Suppressor macrophage treated with lipopolysaccharide for 1 hour (primary cell): ENCODE measurements at places on chromosomes 1 and 21.

- peak; percentile 83 for DNase-seq
Observed at GRCh38 chr1:94741510-94741909, 78.6 kb upstream of the SLC44A3 start.

GRCh38 chr1:222654849-222655248, 37.0 kb downstream of the MIA3 start:
- peak; percentile 92 for DNase-seq

DNA sequence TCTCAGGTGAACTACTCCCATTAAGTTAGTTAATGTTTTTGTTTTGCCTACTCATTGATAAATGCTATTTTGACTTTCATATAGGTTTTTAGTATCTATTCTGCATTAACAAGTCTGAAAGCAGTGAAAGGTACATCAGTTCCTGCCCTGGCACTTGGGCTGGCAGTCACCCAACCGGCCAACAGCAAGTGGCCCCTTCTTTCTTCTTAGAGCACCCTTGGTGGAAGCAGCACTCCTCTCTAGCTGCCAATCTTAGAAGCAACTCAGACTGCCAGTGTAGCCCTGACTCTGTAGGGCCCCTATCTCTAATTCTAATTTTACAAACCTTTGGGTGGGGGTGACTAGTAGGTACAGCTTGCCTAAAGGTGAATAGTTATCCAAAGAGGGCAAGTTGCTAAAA, 155.7 kb downstream of the FGGY start:
- DNase-seq = no peak

DNA sequence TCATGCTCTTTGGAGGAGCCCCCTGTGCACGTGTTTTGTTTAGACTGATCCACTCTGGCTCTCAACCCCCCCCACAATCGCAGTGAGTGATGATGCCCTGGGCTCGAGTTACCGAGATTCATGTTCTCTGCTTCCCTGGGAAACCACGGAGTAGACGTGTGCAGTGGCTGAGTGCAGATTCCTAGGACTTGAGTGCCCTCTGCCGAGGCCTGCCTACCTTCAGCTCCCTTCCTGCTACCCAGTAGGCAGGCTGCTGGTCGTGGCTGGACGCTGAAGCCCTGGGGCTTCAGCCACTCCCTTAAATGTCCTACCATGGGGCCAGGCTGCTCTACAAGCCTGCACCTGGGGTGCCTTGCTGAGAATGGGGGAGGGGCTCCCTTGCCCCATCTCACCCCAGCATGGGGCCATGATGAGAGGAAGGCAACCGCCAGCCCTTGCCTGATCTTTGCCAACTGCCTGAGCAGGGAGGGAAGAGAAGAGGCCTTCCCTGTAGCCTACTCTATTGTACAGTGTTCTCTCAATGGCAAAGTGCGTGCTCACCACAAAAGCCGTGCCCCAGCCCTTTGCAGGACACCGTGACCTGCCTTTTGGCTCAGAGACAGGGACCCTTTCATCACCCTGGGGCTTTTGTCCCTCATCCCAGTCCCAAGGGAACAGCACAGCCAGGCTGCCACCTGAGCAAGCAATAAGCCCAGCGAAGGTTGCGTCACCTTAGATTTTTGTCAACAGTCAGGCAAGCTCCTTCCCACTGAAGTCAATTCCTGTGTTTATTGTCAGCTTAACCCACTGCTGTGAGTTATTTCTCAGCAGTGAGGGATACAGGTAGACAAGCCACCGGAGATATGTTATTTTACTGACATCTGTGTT, 4.1 kb upstream of the GRIK3 start:
- DNase-seq = peak; percentile 2

GRCh38 chr1:8266436-8267165, 51.3 kb upstream of the SLC45A1 start:
- DNase-seq = no peak

DNA sequence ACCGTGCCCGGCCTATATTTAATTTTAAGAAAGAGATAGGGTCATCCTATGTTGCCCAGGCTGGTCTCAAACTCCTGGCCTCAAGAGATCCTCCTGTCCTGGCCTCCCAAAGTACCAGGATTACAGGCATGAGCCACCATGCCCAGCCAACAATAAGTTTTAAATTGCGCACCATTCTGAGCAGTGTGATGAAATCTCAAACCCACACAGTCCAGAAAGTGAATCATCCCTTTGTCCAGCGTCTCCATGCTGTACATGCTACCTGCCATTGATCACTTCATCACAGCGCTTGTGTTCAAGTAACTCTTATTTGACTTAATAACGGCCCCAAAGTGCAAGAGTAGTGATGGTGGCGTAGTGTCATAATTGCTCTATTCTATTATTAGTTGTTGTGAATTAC, 75.4 kb downstream of the APP start:
- no peak for DNase-seq

GRCh38 chr1:195714248-195714647, 894.0 kb downstream of the KCNT2 start:
- DNase-seq = peak; percentile 6

- no peak for DNase-seq
Observed at GRCh38 chr1:66705110-66705509, 47.1 kb upstream of the DYNLT5 start.

GRCh38 chr1:230864441-230864840, 3.9 kb downstream of the C1orf198 start:
- DNase-seq = no peak

- DNase-seq = no peak
Observed at GRCh38 chr1:210685295-210685650, 356.6 kb downstream of the HHAT start.

GRCh38 chr1:16391411-16391810, 24.4 kb downstream of the SZRD1 start:
- peak; percentile 59 for DNase-seq

DNA sequence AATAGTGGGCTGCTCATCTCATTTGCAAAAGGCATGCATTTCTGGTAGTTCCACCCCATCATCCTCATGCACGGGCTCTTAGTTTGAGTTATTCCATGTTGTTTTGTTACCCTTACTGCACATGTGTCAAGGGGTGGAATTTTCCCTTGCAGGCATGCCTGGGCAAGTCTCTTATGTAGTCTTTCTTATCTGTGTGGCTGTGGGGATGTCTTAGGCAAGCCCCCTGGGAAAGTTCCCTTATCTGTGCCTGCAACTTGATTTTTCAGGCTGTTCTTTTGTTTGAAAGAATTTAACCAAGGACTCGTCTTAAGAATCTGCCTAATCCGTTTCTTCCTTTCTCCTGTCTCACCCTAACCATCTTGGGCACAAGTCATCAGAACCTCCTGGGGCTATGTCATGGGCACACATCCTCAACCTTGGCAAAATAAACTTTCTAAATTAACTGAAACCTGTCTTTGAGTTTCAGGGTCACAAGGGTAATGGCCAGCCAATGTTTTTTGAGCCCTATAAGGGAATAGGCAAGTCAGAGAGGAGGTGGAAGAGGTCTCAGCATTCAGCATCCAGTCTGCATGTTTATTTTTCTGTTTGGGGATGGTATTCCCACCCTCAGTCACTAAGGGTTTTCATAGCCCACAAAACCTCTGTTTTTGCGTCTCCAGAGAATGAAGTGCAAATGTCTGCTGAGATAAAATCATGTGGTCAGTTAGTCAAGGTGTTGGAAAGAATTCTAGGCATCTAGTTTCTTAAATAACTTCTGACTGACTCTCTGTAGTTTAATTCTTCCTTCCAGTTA, 579.7 kb downstream of the PLA2G4A start:
- no peak for DNase-seq

DNA sequence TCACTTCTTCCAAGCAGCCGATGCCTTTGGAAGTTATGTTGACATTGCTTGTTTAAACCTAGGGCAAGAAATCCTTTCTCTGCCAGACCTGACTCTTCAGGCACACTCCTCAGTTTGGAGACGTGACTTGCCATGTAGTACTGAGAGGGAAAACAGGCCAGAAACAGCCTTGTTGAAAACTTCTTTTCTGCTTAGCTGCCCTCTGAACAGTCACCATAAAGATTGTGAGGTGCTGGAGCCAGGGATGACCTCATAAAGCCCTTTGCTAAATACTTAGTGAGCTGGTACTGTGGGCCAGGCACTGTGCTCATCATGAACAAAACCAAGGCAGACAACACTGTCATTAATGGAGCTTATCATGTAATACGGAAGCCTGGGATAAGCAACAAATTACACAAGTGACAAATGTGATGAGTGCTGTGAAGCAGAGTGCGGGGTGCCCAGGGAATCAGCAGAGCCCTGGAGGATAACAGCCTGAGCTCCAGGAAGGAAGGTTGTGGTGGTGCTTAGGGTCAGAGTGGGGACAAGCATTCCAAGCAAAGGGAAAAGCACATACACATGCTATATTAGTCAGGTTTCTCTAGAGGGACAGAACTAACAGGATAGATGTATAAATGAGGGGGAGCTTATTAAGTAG, 42.4 kb downstream of the MTARC1 start:
- no peak for DNase-seq

GRCh38 chr1:236342403-236343245, 51.5 kb upstream of the EDARADD start:
- DNase-seq = no peak

DNA sequence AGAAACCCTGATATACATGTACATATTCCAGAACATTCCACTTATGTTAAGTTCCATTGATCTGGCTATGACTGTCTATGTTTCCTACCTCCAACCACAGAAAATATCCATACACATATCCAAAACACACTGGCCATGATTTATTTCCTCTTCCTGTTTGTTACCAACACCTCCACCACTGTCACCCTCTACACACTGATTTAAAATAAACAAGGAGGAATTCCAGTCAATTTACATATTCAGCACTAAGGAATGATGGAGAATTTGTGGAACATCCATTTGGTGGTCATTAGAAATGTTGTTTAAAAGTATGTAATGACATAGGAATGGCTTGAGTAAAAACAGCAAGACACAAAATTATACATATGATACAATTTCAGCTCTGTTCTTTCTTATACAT, 5.5 kb upstream of the STX6 start:
- no peak for DNase-seq

DNA sequence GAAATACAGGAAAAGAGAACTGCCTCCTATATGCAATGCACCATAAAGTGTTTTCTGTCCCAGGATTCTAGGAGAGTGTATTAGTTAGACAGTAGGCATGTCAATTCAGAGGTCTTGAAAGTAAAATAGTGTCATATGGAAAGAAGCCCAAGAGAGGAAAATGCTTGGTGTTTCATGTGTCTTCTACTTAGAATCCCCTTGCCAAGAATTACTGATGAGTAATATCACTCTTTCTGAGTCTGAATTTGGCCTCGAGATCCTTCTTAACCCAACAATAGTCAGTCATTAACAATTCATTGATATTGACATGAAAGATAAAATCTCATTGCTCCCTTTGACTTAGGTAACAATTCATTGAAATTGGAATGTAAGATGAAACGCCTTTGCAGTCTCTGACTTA, 972.2 kb downstream of the TTLL7 start:
- no peak for DNase-seq
